Panc1 (cell line): ENCODE measurements at places on chromosomes 5 and 9. TPM values are rescaled to one million over a fixed set of nuclear protein-coding genes. Genes with fewer than 3 reads are reported as not detected.

DNA sequence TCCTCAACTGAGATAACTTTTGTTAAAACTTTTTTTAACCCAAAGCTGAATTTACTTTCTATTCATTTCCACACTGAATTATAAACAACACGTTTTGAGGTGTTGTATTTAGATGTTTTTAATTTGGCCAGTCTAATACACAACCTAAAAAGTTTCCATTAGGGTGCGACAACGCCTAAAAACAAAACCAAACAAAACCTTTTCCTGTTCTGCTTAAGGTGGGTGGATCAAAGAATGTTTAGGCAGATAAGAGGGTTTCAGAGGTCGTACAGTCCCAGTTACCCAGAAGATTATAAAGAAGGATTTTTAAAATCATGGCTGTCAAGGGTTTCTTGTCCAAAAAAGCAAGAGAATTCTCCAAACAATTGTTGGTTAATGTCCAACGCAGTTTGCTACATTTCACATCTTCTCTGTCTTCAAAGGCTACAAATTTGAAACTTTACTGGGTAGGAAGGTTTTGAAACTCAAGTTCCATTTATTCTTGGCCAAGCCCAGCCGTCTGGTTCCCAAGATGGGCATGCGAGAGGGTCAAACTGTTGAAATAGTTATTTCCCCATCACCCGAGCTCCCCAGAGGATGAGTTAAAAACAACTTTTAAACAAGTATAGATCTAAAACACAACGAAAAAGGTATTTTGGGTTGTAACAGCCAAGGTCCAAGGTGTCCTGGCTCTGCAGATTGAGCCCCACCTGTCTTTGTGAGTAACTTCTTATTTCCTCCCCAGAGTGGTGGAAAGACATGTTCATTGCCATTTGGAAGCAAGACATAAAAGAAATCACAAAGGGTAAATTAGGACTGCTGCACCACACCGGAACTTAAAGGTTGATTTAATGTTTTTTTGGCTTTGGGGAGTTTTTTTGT is 122.8 kb upstream of the MAP3K1 start:
- no peak overlapping the region for H3K27ac ChIP-seq
- peaks cover 16% of the 10 kb centered on the region for H3K27me3 ChIP-seq
- H3K4me1 ChIP-seq, result no peaks in the 10 kb centered on the region
- no peak overlapping the region for H3K4me3 ChIP-seq

- DNase-seq, result no peak
- no peak overlapping the region for H3K4me3 ChIP-seq
- H3K27me3 ChIP-seq, result no peaks in the 10 kb centered on the region
Measured at GRCh38 chr9:130185490-130186031, 13.4 kb downstream of the NCS1 start.

PCDH12 gene
- not detected for total RNA-seq

OLFML2A gene
- total RNA-seq, result 44.5 TPM

- H3K4me3 ChIP-seq, result no peak overlapping the region
- H3K36me3 ChIP-seq, result no peaks in the 10 kb centered on the region
- no peaks in the 10 kb centered on the region for H3K4me1 ChIP-seq
- H3K27ac ChIP-seq, result no peak overlapping the region
Measured at GRCh38 chr5:159965031-159965837, 43.7 kb upstream of the TTC1 start.

GRCh38 chr5:158977642-158978041 is 122.1 kb downstream of the EBF1 start:
- no peak overlapping the region for H3K27ac ChIP-seq
- H3K4me1 ChIP-seq, result no peaks in the 10 kb centered on the region
- H3K4me3 ChIP-seq, result no peak overlapping the region
- no peaks in the 10 kb centered on the region for H3K36me3 ChIP-seq
- no peak for DNase-seq
- peaks cover 2% of the 10 kb centered on the region; the same call in 1 of the 2 replicates for H3K27me3 ChIP-seq

GLDC gene
- 4.0 TPM for total RNA-seq

- no peaks in the 10 kb centered on the region for H3K4me1 ChIP-seq
- no peak overlapping the region for H3K4me3 ChIP-seq
- H3K27me3 ChIP-seq, result peaks cover 2% of the 10 kb centered on the region; the same call in 1 of the 2 replicates
- no peak for DNase-seq
Measured at GRCh38 chr5:126965061-126965475, 65.3 kb downstream of the MARCHF3 start.

GRCh38 chr9:5832071-5832537 is 813 bp downstream of the ERMP1 start:
- DNase-seq, result no peak
- H3K27ac ChIP-seq, result peak overlapping the region; percentile 54; the same call in 1 of the 2 replicates
- H3K36me3 ChIP-seq, result no peaks in the 10 kb centered on the region; the same call in 1 of the 2 replicates
- no peaks in the 10 kb centered on the region for H3K27me3 ChIP-seq

SQSTM1 gene
- total RNA-seq, result 985 TPM

GRCh38 chr5:170773024-170773985 is 10.2 kb upstream of the GABRP start:
- H3K27ac ChIP-seq, result no peak overlapping the region
- peaks cover 6% of the 10 kb centered on the region; the same call in 1 of the 2 replicates for H3K27me3 ChIP-seq
- H3K36me3 ChIP-seq, result no peaks in the 10 kb centered on the region
- H3K4me3 ChIP-seq, result no peak overlapping the region
- no peaks in the 10 kb centered on the region for H3K4me1 ChIP-seq
- DNase-seq, result no peak

GRCh38 chr9:135937521-135938489 is 23.4 kb downstream of the UBAC1 start:
- H3K27me3 ChIP-seq, result no peaks in the 10 kb centered on the region
- no peak overlapping the region for H3K4me3 ChIP-seq
- H3K27ac ChIP-seq, result no peak overlapping the region
- H3K4me1 ChIP-seq, result no peaks in the 10 kb centered on the region
- no peak for DNase-seq

GRCh38 chr5:135383803-135384495 is 15.1 kb downstream of the MACROH2A1 start:
- no peak overlapping the region for H3K27ac ChIP-seq
- no peak for DNase-seq
- H3K27me3 ChIP-seq, result no peaks in the 10 kb centered on the region
- no peaks in the 10 kb centered on the region for H3K4me1 ChIP-seq
- H3K4me3 ChIP-seq, result no peak overlapping the region

- H3K36me3 ChIP-seq, result no peaks in the 10 kb centered on the region; the same call in 1 of the 2 replicates
- peak overlapping the region; percentile 80 for H3K4me3 ChIP-seq
- H3K27me3 ChIP-seq, result no peaks in the 10 kb centered on the region
- peak; percentile 41 for DNase-seq
Measured at GRCh38 chr5:141848744-141849414, 29.3 kb downstream of the PCDH1 start.

- no peak overlapping the region for H3K27ac ChIP-seq
- peaks cover 23% of the 10 kb centered on the region for H3K36me3 ChIP-seq
- no peak overlapping the region for H3K4me3 ChIP-seq
- no peaks in the 10 kb centered on the region for H3K27me3 ChIP-seq
- no peaks in the 10 kb centered on the region for H3K4me1 ChIP-seq
- DNase-seq, result no peak
Measured at GRCh38 chr5:126837906-126838539, 61.1 kb downstream of the LMNB1 start.

DNA sequence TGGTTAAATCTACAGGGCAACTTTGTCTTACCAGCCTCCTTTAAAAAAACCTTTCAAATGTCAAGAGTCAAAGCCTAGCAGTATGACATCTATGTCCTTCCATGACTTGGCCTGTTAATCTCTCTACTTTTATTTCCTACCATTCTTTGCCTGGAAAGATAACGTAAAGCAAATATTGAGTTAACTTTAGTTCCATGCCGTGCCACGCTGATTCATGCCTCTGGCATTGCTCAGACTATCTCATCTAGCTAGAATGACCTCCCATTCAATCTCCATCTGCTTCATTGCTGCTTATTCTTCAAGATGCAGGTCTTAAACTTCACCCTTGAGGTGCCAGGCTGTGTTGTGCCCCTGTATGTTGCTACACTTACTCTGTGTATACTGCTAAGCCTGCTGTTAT is 729.8 kb downstream of the EFNA5 start:
- H3K27ac ChIP-seq, result no peak overlapping the region
- DNase-seq, result peak; percentile 4
- no peak overlapping the region for H3K4me3 ChIP-seq
- H3K4me1 ChIP-seq, result no peaks in the 10 kb centered on the region
- H3K27me3 ChIP-seq, result no peaks in the 10 kb centered on the region

DNA sequence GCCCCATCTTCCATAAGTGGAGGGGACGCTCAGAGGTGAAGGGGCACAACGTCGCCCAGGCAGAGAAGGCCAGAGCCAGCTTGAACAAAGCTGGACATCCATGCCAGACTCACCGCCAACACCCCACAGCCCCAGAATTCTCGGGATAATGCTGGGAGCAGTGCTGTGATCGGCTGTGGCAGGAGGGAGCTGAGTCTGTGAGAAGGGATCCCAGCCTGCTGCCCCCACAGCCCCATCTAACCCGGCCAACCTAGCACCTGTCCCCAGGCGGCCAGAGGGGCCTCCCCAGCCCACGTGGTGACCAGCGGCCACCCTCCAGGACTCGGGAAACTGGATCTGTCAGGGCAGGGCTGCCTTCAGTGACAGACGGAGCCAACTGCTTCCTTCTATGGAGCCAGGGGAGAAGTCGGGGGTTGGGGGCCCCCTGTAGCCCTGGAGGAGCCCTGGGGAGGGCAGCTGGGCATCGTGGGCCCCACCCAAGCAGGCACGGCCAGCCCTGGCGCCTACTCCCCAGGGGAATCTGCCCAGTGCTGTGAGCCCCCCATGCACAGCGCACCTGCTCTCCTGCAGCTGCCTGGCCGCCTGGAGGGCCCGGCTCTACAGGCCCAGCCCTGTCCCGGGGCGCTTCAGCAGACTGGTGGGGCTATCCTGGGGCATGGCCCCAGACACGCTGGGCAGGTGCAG is 6.0 kb downstream of the BRD3 start:
- no peak overlapping the region for H3K4me3 ChIP-seq
- no peak overlapping the region for H3K27ac ChIP-seq
- H3K36me3 ChIP-seq, result no peaks in the 10 kb centered on the region; the same call in 1 of the 2 replicates

GRCh38 chr9:124593200-124593599 is 86.0 kb upstream of the NR5A1 start:
- no peaks in the 10 kb centered on the region for H3K27me3 ChIP-seq
- no peak overlapping the region for H3K27ac ChIP-seq
- no peak overlapping the region for H3K4me3 ChIP-seq
- no peaks in the 10 kb centered on the region for H3K36me3 ChIP-seq

ADAMTS2 gene
- 0.13 TPM for total RNA-seq

- no peak for DNase-seq
- H3K27ac ChIP-seq, result no peak overlapping the region
- peaks cover 4% of the 10 kb centered on the region; the same call in 1 of the 2 replicates for H3K4me1 ChIP-seq
- H3K27me3 ChIP-seq, result no peaks in the 10 kb centered on the region
- no peaks in the 10 kb centered on the region for H3K36me3 ChIP-seq
Measured at GRCh38 chr9:135880438-135880837, 26.9 kb downstream of the CAMSAP1 start.

GRCh38 chr5:80481019-80481893 is 6.6 kb upstream of the FAM151B start:
- DNase-seq, result no peak
- H3K27ac ChIP-seq, result no peak overlapping the region
